Foreskin keratinocyte (primary cell): ENCODE measurements at places on chromosomes 5 and 9. TPM values are rescaled to one million over a fixed set of nuclear protein-coding genes. Genes with fewer than 3 reads are reported as not detected.

GRCh38 chr5:14406554-14406849, 175.1 kb upstream of the OTULINL start:
- peak; percentile 71 for DNase-seq

PCDHB4 gene
- total RNA-seq = not detected in 2 replicates

DNA sequence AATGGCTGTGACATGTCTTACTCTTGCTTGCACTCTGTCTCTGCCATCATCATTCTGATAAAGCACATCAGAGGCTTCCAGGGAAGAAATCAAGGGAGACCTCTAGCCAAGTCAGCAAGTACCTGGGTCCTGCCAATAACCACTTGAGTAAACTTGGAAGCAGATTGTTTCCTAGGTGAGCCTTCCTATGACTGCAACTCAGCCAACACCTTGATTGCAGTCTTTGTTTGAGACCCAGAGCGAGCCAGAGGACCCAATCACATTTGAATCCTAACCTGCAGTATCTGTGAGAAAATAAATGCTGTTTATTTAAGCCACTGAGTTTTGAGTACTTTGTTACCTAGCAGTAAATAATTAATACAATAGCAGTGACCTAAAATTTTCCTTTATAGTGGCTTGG, 356.8 kb upstream of the CHD1 start:
- DNase-seq = no peak

DNA sequence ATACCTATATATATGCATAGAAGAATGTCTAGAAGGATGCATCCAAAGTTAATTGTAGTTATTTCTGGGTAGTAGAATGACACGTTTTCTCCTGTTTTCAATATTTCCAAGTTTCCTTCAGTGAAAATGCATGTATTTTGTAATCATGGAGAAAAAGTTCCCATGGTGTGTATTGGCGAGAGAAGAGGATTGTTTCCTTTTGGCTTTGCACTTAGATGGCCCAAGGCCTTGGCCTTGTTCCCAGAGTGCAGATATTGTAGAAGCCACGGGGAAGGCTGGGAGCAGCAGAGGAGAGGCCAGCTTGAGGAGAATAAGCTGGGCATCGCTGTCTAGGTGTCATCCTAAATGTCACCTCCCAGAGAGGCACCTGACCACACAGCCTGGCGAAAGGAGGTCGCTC, 44.0 kb downstream of the IRF1 start:
- no peak for DNase-seq

DNA sequence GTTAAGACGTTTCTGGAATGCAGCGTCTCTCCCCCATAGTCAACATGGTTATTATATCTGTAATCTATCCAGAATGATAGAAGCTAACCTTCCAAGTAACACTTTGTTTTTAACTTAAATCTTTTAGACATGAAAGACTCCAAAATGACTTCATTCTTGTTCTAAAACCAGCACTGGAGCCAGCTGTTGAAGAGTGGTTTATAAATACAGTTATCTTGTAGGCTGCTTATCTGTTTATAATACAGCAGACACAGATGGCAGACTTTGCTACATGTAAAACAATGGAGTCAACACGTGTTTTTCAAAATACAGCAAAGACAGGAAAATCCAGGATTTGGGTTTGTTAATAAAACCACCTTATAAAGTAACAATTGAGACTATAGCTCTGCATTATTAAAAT, 48.8 kb upstream of the RETREG1 start:
- DNase-seq = no peak

PRSS3 gene
- 89.9 and 199 TPM in 2 replicates for total RNA-seq

GABBR2 gene
- total RNA-seq = not detected in 2 replicates

DNA sequence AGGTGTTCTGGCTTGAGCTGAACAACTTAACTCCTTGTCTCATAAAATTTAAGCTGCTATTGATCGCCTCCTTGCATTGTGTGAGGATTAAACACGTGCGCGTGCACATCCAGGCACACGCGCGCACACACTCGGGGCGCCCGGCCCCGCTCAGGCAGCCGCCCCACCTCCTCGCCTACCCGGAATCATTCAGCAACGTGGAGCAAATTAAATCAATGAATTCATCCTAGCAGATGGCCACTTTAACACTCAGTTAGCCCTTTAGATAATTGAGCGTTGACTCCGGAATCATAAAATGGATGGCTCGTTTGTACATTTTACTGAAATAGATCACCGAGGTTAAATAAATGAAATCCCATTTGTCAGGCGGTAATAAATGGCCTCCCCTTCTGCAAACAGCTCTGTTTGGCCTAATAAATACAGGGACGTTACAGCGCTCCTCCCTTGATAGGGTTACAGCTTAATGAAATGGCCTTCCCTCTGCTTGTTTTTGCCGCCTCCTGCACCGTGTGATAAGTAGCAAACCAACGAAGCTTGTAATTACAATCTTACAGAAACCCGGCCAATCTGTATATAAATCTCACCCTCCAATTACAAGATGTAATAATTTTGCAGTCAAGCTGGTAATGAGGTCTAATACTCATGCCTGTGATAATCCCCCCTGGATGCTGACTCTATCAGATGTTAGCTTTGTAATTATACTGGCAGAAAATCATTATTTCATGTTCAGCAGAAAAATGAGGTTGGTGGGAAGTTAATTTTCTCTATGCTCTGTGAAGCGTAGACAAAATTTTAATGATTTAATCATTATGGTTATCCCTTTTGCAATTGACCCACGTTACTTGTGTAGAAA, 229.7 kb upstream of the IRX4 start:
- no peak for DNase-seq

DNA sequence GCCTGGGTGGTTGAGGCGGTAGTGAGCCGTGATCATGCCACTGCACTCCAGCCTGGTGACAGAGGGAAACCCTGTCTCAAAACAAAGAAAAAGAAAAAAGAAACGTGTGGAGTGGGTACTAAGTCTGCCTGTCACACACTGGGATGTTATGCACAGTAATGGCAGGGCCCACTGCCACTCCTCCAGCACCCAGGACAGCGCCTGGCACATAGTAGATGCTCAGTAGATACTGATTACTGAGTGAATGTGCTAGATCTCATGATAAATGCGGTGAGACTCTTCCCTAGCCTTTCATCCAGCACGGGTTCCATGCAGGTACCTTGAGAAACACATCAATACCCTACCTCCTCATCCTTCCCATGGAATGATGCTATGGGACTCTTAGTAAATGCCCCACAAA, 87.4 kb upstream of the HSPA9 start:
- DNase-seq = no peak

- no peak for DNase-seq
These were observed 240.2 kb upstream of the BRINP1 start for GRCh38 chr9:119609277-119609971.

EQTN gene
- 0.27 TPM in 1 of 2 replicates, not detected in the other for total RNA-seq
